Naive B cell (primary cell): ENCODE measurements at places on chromosomes 7 and 10. TPM values are rescaled to one million over a fixed set of nuclear protein-coding genes. Genes with fewer than 3 reads are reported as not detected.

DNA sequence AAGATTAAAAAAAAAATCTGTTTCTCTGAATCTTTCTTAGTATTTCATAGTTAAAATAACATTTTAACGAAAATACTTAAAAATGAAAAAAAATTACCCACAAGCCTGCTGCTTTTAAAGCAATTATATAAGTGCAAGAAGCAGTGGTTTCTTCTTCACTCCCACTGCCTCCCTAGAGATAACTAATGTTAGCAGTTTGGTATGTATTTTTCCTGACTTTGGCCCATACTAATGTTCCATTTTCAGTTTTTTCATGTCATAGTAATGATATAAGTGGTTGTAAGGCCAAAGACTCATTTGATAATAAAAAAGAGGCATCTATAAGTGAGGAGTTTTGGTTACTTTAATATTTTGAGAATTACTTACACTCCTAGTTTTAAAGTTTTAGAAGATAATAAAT lies 24.3 kb upstream of the LAMB1 start:
- no peaks in the 10 kb centered on the region for H3K4me1 ChIP-seq
- H3K27me3 ChIP-seq, result no peaks in the 10 kb centered on the region

DNA sequence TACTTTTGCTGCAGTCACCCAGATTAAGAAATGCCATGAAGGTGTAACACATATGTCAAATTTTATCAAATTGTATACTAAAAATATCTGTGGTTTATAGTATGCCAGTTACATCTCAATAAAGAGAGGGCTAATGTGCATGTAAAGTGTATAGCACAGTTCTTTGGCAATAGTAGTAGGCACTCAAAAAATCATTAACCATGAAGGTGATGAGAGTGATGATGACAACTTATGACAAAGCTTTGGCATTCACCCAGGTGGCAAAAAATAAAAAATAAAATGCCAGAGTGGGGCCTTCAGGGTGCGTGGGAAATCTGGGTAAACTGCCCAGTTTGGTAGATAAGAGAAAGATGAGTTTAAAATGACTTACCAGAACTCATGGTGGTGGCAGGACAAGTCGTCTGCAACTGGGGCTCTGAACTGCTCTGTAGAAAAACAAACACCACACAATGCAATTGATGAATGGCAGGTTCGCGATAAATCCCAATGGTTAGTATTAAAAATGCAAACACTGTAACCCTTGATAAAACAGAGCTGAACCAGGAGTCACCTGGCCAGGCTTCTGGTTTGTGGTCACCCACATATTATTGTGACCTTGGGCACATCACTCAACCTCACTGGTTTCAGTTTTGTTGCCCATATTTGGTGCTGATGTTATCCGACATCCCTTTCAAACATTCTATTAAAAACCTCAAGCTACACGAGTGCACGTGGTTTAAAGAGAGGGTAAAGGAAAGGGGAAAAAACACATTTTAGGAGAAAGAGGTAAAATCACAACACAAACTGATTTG lies 120.2 kb downstream of the SORBS1 start:
- H3K4me3 ChIP-seq, result no peak overlapping the region
- no peak overlapping the region for H3K27ac ChIP-seq
- no peak for DNase-seq
- H3K36me3 ChIP-seq, result no peaks in the 10 kb centered on the region
- no peaks in the 10 kb centered on the region for H3K4me1 ChIP-seq

DNA sequence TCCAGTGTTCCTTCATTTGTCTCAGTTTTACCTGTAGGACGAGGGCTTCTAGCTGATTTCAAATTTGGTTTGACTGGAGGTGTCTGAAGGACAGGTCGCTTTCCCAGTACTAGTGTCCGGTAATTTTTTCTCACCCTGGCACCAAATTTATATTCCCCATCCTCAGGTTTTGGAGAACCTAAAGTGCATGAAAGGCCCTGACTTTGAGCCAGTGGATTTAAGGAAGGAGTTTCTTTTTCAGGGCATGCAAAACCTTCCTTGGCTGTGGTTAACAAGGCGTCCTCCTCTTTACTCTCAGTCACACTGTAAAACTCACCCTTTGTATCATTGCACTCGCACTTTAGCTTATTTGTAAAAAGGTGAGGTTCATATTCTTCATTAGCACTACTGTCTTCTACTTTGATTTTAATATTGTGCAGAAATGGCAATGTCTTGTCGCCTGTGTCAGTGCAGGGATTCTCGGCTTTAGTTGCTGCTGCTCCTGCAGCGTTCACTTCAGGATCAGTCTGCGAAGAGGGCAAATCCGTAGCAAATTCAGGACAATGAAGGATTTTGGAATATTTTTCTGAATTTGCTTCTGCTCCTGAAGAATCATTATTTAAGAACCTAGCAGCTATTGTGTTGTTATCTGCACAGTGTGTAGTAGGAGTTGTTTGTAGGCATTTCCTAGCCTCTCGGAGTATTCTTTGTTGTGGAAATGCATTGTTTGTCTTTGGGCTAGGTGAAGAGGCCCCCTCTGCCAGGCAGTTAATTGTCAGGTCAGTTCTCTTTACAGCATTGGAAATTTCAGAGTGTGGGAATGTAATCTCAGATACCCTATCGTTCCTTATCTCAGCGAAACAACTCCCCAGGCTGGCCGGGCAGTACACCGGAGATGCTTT lies 9.9 kb downstream of the SKIDA1 start:
- H3K27me3 ChIP-seq, result peaks cover 66% of the 10 kb centered on the region
- peak overlapping the region; percentile 75 for H3K4me3 ChIP-seq
- DNase-seq, result no peak
- peaks cover 24% of the 10 kb centered on the region for H3K4me1 ChIP-seq
- H3K27ac ChIP-seq, result peak overlapping the region; percentile 16
- H3K36me3 ChIP-seq, result no peaks in the 10 kb centered on the region

GRCh38 chr10:42961796-42962109 lies 115.1 kb upstream of the RET start:
- H3K4me3 ChIP-seq, result no peak overlapping the region
- H3K27ac ChIP-seq, result no peak overlapping the region
- no peak for DNase-seq
- H3K27me3 ChIP-seq, result no peaks in the 10 kb centered on the region
- no peaks in the 10 kb centered on the region for H3K36me3 ChIP-seq

GRCh38 chr10:67670401-67670800 lies 25.6 kb downstream of the CTNNA3 start:
- no peaks in the 10 kb centered on the region for H3K36me3 ChIP-seq
- H3K27ac ChIP-seq, result no peak overlapping the region
- no peak overlapping the region for H3K4me3 ChIP-seq
- no peak for DNase-seq
- H3K27me3 ChIP-seq, result peaks cover 17% of the 10 kb centered on the region
- no peaks in the 10 kb centered on the region for H3K4me1 ChIP-seq

GRCh38 chr10:121975295-121976086 lies 474 bp upstream of the NSMCE4A start:
- H3K27ac ChIP-seq, result peak overlapping the region; percentile 26
- DNase-seq, result no peak
- H3K4me1 ChIP-seq, result peaks cover 13% of the 10 kb centered on the region
- peaks cover 6% of the 10 kb centered on the region for H3K36me3 ChIP-seq
- H3K4me3 ChIP-seq, result peak overlapping the region; percentile 73

- H3K36me3 ChIP-seq, result no peaks in the 10 kb centered on the region
- peak; percentile 39 for DNase-seq
- peaks cover 25% of the 10 kb centered on the region for H3K27me3 ChIP-seq
- H3K4me1 ChIP-seq, result peaks cover 6% of the 10 kb centered on the region
Observed at GRCh38 chr7:116953372-116953905, at the start of gene ST7. Gene ST7, plus strand, starts transcription at chr7:116953501. Its CDS starts 40 bp downstream, at chr7:116953541.

GRCh38 chr7:24975644-24976260 lies 4.2 kb downstream of the OSBPL3 start:
- peak overlapping the region; percentile 84 for H3K27ac ChIP-seq
- H3K4me1 ChIP-seq, result peaks cover 39% of the 10 kb centered on the region
- no peak for DNase-seq

- DNase-seq, result no peak
- H3K36me3 ChIP-seq, result no peaks in the 10 kb centered on the region
- H3K27me3 ChIP-seq, result no peaks in the 10 kb centered on the region
Observed at GRCh38 chr7:47471358-47471703, 110.6 kb downstream of the TNS3 start.

- H3K27me3 ChIP-seq, result peaks cover 54% of the 10 kb centered on the region
- peaks cover 27% of the 10 kb centered on the region for H3K4me1 ChIP-seq
- peak; percentile 50 for DNase-seq
Observed at GRCh38 chr7:128830231-128831177, at the start of gene FLNC. Gene FLNC, plus strand, starts transcription at chr7:128830406. Its CDS starts 232 bp downstream, at chr7:128830638.

DNA sequence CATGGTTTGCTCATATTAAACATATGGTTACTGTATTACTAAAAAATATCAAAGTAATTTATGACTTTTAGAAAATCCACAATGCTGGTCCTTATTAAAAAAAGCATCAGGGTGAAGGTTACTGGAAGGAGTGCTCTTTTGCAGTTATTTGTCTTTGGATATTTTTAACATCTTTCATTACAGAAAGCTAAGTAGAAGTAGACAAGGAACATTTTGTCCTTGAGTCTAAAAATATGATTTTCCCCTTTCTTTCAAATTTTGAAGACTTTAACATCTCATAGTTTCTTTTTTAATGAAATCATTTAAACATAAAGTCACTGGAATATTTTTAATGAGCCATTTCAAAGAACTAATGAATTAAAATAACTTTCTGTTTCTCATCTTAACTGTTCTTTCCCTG lies 110.1 kb upstream of the TNS3 start:
- no peak for DNase-seq
- H3K4me3 ChIP-seq, result no peak overlapping the region
- no peak overlapping the region for H3K27ac ChIP-seq
- peaks cover 5% of the 10 kb centered on the region for H3K4me1 ChIP-seq

- no peak for DNase-seq
- H3K36me3 ChIP-seq, result no peaks in the 10 kb centered on the region
- no peaks in the 10 kb centered on the region for H3K27me3 ChIP-seq
- no peak overlapping the region for H3K4me3 ChIP-seq
- peak overlapping the region; percentile 11 for H3K27ac ChIP-seq
- H3K4me1 ChIP-seq, result peaks cover 91% of the 10 kb centered on the region
Observed at GRCh38 chr10:80460399-80461207, 6.5 kb downstream of the TSPAN14 start.

DNA sequence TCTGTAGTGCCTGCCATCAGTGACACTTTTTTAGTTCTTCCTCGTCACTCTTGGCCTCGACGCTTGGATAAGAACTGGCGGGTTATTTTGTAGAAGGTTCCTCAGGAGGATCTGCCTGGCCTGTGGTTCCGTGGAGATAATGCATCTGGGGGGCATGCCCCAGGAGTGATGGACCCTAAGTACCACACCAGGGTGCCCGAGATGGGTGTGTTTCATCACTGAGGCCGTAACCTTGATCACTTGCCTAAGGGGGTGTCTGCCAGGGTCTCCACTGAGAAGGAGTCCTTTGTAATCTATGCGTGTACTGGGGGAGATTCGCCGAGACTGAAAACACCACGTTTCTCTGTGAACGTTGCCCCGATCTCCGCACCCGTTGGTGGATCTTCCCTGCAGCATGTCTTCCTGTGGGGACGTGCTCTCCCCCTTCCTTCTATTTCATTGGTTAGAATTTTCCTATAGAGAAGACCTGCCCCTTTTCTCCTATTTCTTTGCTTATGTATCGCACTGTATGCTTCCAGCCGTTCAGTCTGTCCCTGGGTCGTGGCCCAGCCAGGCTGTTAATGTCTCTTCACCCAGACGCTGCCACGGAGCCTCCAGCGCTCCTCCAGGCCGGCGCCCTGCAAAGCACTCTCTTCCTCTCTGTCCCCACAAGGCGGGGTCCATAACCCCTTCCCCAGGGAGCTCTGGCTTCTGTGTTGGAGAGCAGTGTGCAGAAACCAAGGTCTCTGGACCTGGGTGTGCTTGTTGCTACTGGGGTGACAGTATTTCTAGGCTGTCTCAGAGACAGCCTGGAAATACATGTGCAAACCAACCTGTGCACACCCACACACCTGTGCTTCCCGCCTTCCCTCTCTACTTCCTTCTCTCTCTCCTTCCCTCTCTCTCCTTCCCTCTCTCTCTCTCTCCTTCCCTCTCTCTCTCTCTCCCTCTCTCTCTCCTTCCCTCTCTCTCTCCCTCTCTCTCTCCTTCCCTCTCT lies 14.4 kb upstream of the DPYSL4 start:
- peaks cover 24% of the 10 kb centered on the region for H3K4me1 ChIP-seq
- peaks cover 51% of the 10 kb centered on the region for H3K27me3 ChIP-seq
- no peak for DNase-seq

- no peak overlapping the region for H3K27ac ChIP-seq
- no peak overlapping the region for H3K4me3 ChIP-seq
- H3K4me1 ChIP-seq, result no peaks in the 10 kb centered on the region
- no peaks in the 10 kb centered on the region for H3K36me3 ChIP-seq
- H3K27me3 ChIP-seq, result no peaks in the 10 kb centered on the region
- DNase-seq, result no peak
Observed at GRCh38 chr7:119010635-119011034, 786.1 kb downstream of the ANKRD7 start.

DNA sequence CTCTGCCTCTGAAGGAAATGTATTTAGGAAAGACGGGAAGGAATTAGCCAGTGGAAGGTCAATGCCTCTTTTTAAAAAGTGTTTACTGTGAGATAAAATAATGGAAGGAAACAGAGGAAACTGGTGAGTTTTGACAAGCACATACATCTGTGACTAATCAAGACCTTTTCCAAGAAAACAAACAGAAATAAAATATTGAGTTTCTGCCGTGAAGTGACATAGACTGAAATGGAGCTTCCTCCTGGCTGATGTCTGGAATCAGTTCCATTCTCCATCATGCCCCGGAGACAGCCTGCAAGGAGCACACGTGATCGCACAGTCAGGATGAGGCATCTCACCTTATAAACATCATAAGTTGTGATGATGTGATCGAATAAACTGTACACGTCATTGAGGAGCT lies 30.7 kb downstream of the TECTB start:
- H3K4me1 ChIP-seq, result no peaks in the 10 kb centered on the region
- no peak overlapping the region for H3K27ac ChIP-seq
- DNase-seq, result no peak
- H3K27me3 ChIP-seq, result peaks cover 44% of the 10 kb centered on the region
- no peaks in the 10 kb centered on the region for H3K36me3 ChIP-seq
- H3K4me3 ChIP-seq, result no peak overlapping the region

DNA sequence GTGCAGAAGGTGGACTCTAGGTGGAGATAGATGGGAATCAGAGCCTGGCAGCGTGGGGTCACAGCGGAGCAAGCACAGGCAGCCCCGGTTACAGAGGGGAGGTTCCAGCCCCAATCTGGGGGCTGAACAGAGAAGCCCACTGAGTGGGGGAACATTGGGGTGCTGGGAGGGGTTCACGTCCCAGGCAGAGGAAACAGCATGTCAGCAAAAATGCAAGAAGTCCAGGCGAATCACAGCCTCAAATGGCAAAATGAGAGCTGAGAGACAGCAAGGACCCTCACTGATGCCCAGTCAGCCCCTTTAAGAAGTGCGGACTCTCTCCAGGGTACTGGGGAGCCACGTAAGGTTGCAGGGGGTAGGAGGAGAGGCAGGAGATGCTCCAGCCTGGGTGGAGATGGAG lies 62.0 kb downstream of the ELFN1 start:
- no peaks in the 10 kb centered on the region for H3K36me3 ChIP-seq
- H3K4me3 ChIP-seq, result no peak overlapping the region
- H3K27ac ChIP-seq, result no peak overlapping the region
- peaks cover 10% of the 10 kb centered on the region for H3K27me3 ChIP-seq

GRCh38 chr7:27961255-27961654 lies 219.3 kb downstream of the JAZF1 start:
- peaks cover 8% of the 10 kb centered on the region for H3K36me3 ChIP-seq
- no peak overlapping the region for H3K4me3 ChIP-seq
- DNase-seq, result no peak
- H3K27ac ChIP-seq, result no peak overlapping the region
- H3K4me1 ChIP-seq, result peaks cover 24% of the 10 kb centered on the region
- no peaks in the 10 kb centered on the region for H3K27me3 ChIP-seq

PGAM2 gene
- polyA plus RNA-seq, result not detected

AKR1C1 gene
- not detected for polyA plus RNA-seq

SPDYE6 gene
- polyA plus RNA-seq, result 0.18 TPM

MYL10 gene
- not detected for polyA plus RNA-seq

TAS2R3 gene
- not detected for polyA plus RNA-seq

ACSM6 gene
- not detected for polyA plus RNA-seq

BTBD16 gene
- not detected for polyA plus RNA-seq

DNAH11 gene
- polyA plus RNA-seq, result 1.1 TPM

TMEM213 gene
- polyA plus RNA-seq, result not detected
